BJ (cell line): ENCODE measurements at places on chromosomes 11 and 22.

DNA sequence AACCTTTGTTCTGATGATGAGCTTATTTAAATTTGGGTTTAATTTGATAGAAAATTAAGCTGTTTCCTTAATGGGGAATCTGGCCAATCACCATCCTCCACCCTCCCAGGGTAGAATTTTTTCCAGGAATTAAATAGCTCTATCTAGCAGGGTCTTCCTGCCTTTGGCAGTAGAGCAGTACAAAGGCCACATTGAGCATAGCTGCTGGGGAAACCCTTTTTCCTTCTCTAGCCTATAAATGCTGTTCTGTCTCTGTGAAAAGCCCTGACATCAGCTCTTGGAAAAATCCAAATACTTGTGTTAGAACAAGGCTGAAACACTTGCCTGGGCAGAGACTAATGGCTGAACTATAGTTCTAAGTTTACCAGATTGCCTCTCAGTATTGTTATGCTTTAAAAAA is 55.1 kb downstream of the ARHGEF12 start:
- DNase-seq = no peak

DNA sequence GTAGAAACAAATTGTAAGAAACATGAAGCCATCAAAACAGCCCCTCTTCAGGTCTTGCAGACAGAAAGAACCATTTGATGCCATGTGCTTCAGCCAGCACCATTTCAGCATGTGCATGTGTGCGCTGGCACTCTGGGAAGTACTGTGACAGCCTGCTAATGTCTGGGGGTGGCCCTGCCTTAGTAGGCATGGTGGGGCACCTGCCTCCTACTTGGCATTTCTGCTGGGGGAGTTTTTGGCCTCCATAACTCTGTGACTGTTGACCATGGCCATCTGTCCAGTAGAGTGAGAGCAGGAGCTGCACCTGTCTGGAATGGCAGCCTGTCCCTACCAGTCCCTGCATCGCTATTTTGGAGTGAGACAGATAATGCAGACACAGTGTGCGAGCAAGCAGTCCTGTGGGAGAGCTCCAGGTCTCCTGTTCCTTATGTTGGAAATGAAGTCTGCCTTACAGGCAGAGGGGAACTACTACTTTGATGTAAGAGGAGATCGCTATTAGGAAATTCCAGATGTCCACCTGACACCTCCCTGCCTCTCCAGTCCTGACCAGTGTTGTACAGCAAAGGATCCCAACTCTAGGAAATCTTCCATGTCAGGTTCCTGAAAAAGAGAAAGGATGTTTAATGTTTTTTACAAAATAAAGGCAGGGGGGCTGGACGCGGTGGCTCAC is 102.5 kb downstream of the ATXN10 start:
- DNase-seq = no peak

DNA sequence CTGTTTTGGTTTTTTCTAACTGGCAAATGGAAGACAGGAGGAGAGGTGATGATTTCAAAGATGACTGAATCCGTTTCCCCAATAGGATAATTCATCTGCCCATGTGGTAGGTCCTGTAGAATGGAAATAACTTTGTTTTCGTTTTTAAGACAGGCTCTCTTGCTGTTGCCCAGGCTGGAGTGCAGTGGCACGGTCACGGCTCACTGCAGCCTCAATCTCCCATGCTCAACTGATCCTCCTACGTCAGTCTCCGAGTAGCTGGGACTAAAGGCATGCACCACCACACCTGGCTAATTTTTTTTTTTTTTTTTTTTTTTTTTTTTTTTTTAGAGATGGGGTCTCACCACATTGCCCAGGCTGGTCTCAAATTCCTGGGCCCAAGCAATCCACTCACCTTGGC is 77.4 kb upstream of the BIRC3 start:
- DNase-seq = no peak

GRCh38 chr22:31048570-31048969 is 32.5 kb upstream of the SMTN start:
- DNase-seq = no peak

DNA sequence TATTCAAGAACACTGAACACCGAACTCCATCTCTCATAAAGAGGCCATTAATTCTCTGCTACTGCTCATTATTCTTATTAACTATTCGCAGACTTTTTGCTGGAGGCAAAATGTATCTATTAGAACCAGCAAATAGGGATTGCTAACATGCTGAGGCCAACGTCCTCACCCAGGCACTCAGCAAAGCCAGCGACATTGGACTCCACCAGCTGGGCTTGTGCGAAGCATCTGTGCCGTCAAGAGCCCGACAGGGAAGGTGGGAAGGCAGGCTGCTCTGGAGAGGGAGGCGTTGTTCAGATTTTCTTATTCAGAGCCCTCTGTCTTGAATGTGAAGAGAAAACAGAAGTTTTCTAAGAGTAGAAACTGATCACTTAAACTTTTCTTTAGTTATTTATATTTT is 615.6 kb upstream of the KIRREL3 start:
- no peak for DNase-seq

GRCh38 chr11:91585035-91585801 is 639.4 kb upstream of the FAT3 start:
- DNase-seq = no peak

GRCh38 chr22:23158516-23159290 is 13.4 kb downstream of the RAB36 start:
- DNase-seq = no peak

- no peak for DNase-seq
Measured at GRCh38 chr11:68127714-68128681, 6.8 kb upstream of the CHKA start.
